PC-9 (cell line): ENCODE measurements at places on chromosomes 12 and 14. TPM values are rescaled to one million over a fixed set of nuclear protein-coding genes. Genes with fewer than 3 reads are reported as not detected.

DNA sequence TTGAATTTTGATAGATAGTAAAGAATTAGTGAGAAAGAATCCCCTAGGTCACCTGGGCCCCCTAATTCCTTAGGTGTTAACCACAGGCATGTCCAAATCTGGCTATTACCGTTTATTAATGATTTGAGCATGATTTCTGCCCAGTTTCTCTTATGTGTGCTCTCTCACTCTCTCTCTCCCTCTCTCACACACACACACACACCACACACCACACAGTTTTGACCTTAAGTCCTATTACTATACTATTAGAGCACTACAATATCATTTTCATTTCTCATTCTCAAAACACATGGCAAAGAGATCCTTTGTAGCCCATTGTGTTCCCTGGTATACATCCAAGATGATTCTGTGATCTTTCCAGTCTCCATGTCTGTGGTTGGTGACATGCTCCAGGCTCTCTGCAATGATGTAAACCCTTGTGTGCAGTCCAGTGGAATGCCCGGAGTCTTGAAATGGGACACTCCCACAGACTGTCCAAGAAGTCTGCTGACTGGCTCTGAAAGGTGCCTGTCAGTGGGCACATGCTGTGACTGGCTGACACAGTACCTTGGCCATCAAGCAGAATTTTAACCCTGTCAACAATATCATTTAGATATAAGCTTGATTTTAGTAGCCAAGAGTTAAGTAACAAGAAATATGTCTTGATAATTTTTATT is 96.2 kb downstream of the FIGNL2 start:
- DNase-seq = no peak

Gene BDKRB2
- total RNA-seq = 0.28 and 0.43 TPM in 2 replicates

DNA sequence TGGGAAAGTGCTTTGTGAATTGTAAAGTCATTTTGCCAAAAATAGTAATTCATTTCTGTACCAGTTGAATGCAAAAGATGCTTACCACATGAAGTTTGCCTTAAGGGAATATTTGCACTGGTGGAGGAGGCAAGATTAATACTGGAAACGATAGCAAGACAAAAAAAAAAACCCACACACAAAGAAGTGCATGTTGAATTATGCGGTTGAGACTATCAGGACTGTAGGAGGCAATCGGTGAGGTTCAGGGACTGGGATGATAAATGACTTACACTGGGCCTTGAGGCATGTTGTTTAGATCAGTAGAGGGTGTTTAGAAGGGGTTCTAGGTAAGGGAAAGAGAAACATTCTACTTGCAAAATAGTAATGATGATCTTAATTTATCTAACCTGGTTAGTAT is 142.2 kb upstream of the HMGA2 start:
- DNase-seq = no peak

- DNase-seq = no peak
Observed at GRCh38 chr12:11513288-11513687, 117.9 kb upstream of the PRB2 start.

DNA sequence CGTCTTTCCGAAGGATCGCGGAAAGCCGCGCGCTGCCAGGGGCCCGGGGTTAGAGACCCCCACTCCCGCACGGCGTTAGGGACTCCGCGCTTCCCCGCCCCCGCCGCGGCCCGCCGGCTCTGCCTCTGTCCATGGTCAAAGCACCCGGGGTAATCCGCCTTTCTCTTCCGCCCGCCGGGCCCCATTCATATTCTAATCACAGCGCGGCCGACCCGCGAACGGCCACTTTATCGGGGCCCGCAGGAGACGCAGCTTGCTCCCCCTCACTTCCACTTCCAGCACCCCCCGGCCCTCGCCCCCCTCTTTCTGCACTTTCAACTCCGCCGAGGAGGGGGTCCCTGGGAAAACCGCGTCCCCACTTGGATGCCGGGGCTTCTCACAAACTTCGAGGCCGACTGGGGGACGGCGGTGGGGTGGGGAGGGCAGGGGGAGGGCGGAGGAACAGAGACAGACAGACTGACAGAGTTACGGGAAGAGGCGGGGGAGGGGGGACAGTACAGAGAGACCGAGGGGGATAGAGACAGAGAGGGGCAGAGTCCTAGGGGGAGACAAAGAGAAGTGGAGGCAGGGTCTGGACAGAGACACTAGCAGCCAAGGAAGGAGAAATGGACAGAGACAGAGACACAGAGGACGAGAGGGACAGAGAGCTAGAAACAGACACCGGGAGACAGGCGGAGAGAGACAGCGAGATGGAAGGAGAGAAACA is 1.1 kb upstream of the RFX4 start:
- DNase-seq = no peak

- DNase-seq = no peak
Observed at GRCh38 chr12:73547421-73547820, 990.2 kb upstream of the ATXN7L3B start.

DNA sequence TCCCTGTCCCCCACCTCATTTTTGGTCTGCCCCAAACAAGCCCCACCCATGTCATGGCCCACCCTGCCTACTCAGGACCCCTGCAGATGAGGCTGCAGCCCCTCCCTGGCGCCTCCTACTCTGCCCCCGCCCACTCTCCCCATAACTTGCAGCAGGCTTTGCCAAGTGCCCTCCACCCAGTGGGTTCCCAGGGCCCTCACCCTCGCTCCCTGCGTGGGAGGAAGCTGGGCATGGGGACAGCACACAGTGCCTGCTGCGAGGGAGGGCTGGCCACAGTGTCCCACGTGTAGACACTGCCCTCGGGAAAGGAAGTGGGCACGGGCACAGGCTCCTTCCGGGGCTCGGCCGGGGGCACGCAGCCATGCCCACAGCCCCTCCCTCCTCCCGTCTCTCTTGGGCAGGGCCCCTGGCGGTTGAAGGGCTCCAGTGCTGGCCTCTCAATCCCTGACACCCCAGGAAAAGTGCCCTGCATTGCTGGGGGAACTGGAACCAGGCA is 9.4 kb downstream of the AKT1 start:
- no peak for DNase-seq

Gene DTX1
- 0.13 and 0.25 TPM in 2 replicates for total RNA-seq

DNA sequence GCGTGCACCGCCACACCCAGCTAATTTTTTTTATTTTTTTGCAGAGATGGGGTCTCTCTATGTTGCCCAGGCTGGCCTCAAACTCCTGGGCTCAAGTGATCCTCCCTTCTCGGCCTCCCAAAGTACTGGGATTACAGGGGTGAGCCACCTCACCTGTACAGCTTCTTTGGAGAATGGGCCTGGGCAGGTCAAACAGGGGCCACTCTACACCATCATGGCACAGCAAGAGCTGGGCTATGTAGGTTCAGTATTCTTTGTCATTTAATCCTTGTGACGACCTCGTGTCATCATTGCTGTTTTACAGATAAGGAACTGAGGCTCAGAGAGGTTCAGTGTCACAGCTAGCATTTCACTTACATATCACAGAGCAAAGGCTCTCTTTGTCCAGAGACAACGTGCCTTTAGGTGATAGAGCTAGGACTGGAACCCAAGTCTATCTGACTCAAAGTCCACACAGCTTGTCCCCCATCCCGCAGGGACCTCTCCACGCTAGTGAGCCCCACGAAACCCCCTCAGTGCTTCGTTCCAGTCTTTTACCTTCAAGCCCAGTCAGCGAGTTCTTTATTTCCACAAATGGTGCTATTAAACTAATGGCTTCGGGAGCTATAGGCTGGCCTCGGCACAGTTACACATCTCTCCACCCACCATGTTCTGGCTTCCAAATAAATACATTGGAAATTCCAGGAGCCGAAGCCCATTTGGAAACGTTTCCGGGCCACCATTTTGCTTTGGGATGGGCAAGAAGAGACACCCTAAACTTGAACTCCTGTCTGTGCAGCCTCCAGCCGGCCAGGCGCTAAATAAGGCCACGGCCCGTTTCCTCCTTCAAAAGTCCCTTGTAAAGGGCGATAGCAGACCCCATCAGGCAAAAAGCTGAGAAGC is 660 bp upstream of the MAP1LC3B2 start:
- no peak for DNase-seq

- no peak for DNase-seq
Observed at GRCh38 chr14:104138718-104139459, 502 bp downstream of the KIF26A start.

DNA sequence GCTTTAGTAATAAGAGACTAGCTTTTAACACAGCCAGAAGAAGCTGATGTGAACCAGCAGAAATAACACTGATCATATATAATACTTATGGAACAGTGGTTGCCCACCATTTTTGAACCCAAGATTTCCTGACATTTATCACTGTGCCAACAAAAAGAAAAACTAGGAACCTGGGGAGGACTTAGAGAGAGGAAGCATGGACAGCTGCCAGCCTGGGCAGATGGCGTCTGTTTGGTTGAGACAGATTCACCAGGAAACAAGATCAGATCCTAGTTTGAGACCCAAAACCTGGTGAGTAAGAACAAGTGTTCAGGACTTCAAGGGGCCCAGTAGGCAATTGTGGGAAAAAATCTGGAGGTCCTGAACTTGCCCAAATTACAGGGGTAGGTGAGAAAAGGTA is 95.3 kb downstream of the BICD1 start:
- no peak for DNase-seq

DNA sequence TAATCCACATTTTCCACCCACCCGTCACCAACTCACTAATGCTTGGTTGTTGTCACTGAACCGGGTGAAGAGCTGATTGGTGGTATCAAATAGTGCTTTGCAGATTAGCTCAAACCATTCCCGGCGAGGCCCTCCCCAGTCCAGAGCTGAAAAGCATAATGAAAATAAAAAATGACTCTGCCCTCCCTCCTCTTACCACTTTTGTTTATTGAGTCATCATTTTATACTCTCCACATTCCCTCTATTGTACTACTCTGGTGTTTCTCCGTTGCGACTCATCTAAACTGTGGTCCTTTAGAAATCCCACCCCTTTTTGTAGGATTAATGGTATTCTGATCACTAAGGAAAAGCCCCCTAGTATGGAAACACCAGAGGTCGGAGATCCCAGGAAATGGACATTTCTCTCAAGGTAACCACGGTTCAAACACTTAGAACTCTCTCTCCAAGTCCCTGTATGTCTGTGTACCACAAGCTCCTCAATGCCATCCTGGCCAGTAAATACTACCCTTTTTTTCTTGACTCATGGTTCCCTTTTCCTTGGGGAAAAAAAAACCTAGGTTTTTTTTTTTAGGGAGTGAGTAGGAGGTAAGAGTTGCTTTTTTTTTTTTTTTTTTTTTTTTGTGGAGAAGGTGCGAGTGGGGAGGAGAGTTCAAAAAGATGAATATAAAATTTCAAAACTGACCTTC is 42.0 kb downstream of the AREL1 start:
- DNase-seq = no peak

Gene TIMELESS
- total RNA-seq = 27.1 and 30.9 TPM in 2 replicates

Gene HOXC10
- total RNA-seq = 1.1 and 1.4 TPM in 2 replicates

Gene CFAP251
- total RNA-seq = 3.7 and 4.3 TPM in 2 replicates

Gene CCDC198
- not detected in 2 replicates for total RNA-seq

- no peak for DNase-seq
Observed at GRCh38 chr12:91964501-91964900, 181.1 kb downstream of the BTG1 start.

DNA sequence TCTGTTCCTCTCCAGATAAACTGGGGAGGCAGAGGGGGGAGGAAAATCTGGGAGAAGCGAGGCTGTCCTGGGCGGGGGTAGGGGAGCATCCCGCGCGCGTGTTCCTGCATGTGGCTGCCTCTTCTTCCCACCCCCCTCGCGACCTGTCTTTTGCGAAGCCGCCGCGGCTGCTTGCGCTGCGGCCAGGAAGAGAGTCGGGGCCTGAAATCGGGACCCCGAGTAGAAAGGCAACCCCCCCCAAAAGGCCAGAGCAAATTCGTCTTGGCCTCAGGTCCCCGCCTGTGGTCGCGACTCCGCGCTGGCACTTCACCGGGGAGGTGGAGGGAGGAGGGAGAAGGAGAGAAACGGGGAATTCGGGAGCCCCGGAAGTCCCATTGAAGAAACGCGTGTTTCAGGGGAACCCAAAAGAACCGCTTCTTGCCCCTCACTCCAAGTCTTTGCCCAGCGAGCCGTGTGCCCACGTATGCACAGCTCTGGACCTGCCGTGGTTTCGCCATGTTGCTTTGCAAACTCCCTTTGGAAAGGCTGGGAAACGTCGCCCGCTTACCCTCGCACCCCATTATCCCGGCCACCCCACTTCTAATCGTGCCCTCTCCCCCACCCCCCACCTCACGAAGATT is 944 bp downstream of the CCND2 start:
- DNase-seq = no peak

Gene HOTAIR
- 7.9 and 9.2 TPM in 2 replicates for total RNA-seq

- DNase-seq = no peak
Observed at GRCh38 chr14:60266021-60266937, 17.3 kb downstream of the PPM1A start.

Gene IFNG-AS1
- total RNA-seq = not detected in 2 replicates

DNA sequence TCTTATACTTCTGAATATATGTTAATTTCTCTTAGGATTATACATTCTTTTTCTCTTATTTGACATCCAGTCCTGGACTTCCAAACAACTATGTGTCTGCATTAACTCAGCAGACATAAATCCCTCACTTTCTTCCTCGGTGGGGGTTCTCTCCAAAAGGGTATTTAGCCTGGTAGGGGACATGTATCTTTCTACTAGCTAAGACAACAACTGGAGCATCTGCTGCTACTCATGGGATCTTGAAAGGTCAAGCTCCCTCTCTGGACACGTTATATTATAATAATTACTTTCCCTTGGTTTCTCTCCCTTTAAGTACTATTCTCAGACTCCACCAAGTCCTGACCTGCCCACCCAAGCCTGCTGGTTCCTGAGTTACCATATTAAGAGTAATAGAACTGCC is 983.7 kb upstream of the FLRT2 start:
- DNase-seq = no peak

Gene MYO1A
- not detected in 2 replicates for total RNA-seq

DNA sequence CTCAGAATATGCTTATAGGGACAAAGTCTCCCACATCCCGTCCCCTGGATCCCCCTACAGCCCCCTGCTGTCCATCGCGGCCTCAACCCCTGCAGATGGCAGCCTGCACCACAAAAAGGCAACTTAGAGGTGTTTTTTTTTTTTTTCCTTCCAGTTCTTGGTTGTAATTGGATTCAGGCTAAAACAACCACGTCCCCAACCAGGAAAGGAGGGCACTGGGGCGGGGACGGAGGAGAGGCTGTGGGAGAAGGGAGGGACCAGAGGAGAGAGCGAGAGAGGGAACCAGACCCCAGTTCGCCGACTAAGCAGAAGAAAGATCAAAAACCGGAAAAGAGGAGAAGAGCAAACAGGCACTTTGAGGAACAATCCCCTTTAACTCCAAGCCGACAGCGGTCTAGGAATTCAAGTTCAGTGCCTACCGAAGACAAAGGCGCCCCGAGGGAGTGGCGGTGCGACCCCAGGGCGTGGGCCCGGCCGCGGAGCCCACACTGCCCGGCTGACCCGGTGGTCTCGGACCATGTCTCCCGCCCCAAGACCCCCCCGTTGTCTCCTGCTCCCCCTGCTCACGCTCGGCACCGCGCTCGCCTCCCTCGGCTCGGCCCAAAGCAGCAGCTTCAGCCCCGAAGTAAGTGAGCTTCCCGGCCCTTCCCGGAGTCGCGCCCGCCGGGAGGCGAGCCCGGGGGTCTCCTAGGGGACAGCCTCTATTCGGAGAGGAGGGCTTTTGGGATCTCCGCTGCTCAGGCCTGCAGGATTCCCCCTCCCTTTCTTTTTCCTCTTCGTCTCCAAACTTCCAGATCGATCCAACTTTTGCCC is at the start of gene MMP14:
TSS of gene MMP14 (plus strand) at position 285 of the 813 bp plus-strand sequence. CDS start at position 518, 233 bp downstream.
- no peak for DNase-seq

Gene NRL
- total RNA-seq = 1.2 and 2.3 TPM in 2 replicates
